ENCODE measurements at places on chromosomes 4 and X. TPM values are rescaled to one million over a fixed set of nuclear protein-coding genes. Genes with fewer than 3 reads are reported as not detected.
A peak's percentile ranks its signal among the peaks of the same experiment; 100 is the strongest.

GRCh38 chr4:76420188-76420761 lies 666 bp downstream of the CCDC158 start:
- no peaks in the 10 kb centered on the region for H3K4me1 ChIP-seq
- no peak overlapping the region for H3K27ac ChIP-seq
- DNase-seq, result no peak
- H3K4me3 ChIP-seq, result peak overlapping the region; percentile 25
- H3K36me3 ChIP-seq, result no peaks in the 10 kb centered on the region

DNA sequence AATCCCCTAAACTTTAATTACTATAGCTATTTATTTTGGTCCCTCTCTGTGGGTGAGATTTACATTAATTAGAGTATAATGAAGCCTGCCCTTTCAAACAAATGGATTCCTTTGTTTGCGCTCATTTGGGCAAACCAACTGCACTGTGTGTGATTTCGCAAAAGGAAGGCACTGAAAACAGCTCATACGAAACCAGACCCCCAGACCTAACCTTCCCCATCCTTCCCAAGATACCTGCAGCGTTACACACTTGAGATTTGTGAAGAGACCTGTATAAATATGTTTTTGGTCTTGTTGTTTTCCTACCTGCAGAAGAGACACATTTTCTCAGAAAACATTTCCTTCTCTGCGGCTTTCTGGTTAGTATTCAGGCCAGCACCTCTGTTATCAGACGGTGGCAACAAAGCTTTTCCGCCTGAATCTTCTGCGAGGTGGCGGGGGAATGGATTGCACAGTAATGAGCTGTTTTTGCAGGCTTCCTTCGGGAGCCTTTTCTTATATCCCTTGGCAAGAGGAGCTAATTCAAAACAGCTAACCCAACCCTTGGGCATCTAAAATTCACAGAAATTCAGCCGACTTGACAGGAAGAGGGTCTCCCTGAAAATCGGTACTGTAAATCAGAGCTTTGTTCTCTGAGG lies 47.6 kb downstream of the CBLL2 start:
- DNase-seq, result no peak
- no peaks in the 10 kb centered on the region for H3K27me3 ChIP-seq
- no peak overlapping the region for H3K27ac ChIP-seq
- H3K4me3 ChIP-seq, result no peak overlapping the region
- H3K4me1 ChIP-seq, result no peaks in the 10 kb centered on the region

ARR3 gene
- not detected for total RNA-seq

NPNT gene
- total RNA-seq, result not detected

NR3C2 gene
- 60.4 TPM for total RNA-seq

DNA sequence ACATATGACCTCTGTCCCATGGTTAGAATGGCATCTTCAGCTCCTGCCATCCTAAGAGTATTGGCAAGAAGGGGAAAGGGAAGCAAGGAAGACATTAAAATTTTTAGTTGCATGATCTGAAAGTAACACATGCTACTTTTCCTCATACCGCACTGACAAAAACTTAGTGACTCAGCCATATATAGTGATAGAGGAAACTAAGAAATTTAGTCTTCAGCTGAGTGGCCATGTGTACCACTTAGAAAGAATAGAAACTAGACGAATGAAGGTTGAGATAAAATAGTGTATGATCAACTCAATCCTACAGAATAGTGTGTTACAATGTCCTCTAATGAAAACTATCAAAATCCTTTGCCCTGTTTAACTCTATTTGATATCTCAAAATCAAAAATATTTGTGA lies 164.1 kb downstream of the PPP3CA start:
- no peaks in the 10 kb centered on the region for H3K27me3 ChIP-seq
- H3K36me3 ChIP-seq, result no peaks in the 10 kb centered on the region
- no peak for DNase-seq
- H3K4me3 ChIP-seq, result no peak overlapping the region

GRCh38 chr4:23038626-23039491 lies 346.1 kb downstream of the GBA3 start:
- H3K4me3 ChIP-seq, result no peak overlapping the region
- DNase-seq, result no peak
- H3K4me1 ChIP-seq, result no peaks in the 10 kb centered on the region
- no peak overlapping the region for H3K27ac ChIP-seq
- no peaks in the 10 kb centered on the region for H3K36me3 ChIP-seq
- H3K27me3 ChIP-seq, result no peaks in the 10 kb centered on the region

Measured in T-cell (primary cell).